ENCODE measurements at places on chromosomes 2 and 18.

DNA sequence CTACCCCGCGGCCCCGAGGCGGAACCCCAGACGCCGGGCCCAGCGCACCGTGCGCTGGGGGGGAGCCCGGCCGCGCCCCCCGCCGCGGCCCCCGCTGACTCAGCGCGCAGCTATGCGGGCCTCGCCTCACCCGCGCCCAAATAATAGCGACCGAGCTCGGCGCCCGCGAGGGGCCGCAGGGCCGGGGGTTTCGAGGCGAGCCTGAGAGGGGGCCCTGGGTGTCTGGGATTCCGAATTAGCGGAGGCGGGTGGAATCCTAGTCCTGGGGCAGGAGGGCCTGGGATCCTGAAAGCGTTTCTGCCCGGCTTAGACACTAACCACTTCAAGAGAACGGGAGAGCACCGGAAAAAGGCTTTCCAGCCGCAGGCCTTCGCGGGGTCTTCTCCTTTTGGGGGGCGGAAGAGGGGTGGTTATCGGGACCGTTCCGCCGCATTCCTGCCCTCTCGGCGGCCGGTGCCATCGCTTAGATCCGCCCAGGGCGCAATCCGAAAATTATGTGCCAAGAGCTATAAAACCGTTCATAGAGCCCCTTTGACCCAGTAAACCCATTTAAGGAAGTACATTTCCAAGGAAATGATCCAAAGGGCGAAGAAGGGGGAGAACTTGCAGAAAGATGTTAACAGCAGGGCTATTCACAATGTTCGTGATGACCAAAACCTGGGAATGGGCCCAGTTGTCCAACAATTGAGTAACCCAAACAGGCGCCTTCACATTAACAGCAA lies 681 bp upstream of the ROCK2 start:
- DNase-seq: peak; percentile 79

- DNase-seq: no peak
Measured at GRCh38 chr2:122319539-122320132, 564.2 kb downstream of the TSN start.

- DNase-seq: no peak
Measured at GRCh38 chr2:222671259-222672067, at the start of gene MOGAT1. TSS of gene MOGAT1 (plus strand) at chr2:222671658. CDS start at chr2:222671786, 128 bp downstream.

DNA sequence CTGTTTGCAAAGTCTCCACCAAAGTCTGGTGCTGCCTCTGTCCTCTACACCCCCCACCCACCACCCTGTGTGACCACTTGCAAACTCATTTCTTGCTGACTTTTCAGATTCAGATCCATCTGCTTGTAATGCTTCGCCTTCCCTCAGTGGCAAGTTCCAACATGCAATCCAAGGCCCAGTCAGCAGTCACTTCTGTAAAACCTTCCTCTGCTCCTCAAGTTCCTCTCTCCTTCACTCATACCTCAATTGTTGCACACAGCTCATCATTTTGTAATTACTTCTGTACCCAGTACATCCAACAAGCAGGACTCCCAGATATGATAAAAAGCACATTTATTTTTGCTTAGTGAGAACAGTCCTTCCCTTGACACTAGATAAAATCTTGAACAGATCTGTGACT lies 6.5 kb upstream of the LOXHD1 start:
- DNase-seq: no peak

GRCh38 chr2:61951881-61952280 lies 46.4 kb downstream of the COMMD1 start:
- no peak for DNase-seq

DNA sequence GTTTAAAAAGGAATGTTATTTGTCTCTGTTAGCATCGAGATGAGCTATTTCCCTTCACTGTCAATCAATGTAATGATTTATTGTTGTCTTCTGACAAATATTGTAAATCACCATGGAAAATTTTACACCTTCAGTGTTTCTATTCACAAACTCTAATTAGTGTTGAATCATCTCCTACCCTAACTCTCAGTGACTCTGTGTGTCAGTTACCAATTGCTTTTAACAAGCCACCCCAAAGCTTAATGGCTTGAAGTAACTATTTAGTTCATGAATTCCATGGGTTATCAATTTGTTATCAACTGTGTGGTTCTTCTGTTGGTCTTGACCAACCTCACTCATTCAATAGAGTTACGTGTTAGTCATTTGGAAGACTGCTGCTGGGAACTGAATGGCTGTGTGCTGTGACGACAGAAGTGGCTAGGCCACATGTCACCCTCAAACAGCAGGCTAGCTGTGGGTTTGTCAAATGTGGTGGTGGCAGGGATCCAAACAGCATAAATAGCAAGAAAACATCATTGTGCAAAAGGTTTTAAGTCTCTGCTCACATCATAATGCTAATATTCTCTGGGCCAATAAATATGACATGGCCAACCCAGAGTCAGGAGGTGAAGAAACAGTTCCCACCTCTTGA lies 910.8 kb upstream of the CDH2 start:
- no peak for DNase-seq
